Eye (tissue), 1 donor: ENCODE measurements at places on chromosomes 5 and 9.

GRCh38 chr9:110579034-110579861 lies at the start of gene SVEP1:
TSS of gene SVEP1 (minus strand) at chr9:110579741. CDS start at chr9:110579543, 198 bp downstream.
- DNase-seq, result peak; percentile 83

DNA sequence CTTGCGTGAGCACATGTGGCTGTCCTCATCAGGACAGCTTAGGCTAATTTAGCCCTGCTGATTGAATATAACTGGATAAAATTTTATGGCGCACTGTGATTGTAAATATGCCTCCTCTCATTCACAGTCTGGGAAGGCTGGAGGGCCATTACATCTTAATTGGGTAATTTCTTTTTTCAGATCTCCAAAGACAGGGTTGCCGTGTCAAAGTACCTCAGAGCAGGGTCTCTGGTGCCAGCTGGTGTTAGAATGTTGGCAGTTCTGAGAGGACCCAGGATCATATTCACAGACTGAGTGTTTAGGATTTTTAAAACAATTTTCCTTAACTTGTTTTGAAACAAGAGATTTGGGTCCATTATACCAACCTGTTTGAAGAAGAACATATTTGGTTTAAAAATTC lies 455.7 kb upstream of the TLE4 start:
- peak; percentile 46 for DNase-seq

- no peak for DNase-seq
Observed at GRCh38 chr5:63145167-63145566, 566.5 kb downstream of the LRRC70 start.

DNA sequence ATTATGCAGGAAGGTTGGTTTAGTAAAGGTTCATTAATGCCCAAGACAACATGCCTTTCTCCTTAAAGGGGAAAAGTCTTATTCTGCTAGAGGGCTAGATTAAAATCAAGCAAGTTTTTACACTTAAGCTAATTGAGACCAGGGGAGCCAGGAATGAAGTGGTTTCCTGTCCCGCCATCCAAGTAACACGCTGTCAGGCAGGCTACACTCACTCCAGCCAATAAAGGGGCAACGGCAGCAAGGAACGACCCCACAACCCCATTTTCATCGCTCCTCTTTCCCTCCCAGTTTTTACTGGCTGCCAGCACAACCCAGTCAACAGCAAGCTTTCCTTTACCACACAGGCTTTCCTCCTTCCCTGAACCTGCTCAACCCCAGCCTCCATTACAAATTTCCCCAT lies 225.1 kb downstream of the DCP2 start:
- no peak for DNase-seq

DNA sequence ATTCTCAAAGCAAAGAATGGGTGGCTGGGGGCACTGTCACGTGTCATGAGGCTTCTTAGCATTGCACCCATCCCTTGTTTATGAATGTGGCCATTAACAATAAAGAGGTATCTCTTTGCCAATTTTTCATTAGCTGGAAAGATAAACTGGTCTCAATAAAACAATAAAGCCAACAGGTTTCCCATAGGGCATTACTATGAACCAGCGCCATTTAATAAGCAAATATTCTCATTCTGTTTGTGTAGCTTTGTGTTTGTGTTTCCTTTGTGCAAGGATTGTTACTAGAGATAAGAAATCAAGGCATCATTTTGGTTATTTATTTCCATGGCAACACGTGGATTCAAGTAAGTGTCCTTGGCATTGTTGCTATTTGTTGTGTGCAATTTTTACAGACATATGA lies 37.6 kb upstream of the CAST start:
- DNase-seq, result no peak

DNA sequence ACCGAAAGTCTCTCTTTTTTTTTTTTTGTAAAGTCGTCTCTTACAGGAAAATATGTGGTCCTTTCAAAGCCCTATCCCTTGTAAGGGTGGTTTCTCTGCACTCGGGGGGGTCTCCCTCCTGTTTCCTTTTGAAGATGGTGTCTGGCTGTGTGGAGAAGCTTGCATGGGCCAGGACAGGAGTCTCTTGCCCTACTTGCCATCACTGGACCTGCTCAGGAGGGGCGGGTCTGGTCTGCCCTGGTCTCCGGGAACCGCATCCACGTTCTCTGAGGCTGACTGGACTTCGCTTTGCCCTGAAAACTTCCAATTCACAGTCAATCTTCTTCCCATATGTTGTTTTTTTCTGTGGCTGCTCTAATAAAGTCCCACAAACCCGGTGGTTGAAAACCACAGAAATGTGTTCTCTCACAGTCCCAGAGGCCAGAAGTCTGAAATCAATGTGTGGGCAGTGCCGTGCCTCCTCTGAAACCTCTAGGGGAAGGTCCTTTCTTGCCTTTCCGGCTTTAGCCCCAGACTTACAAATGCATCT lies 92.9 kb upstream of the IER5L start:
- no peak for DNase-seq

DNA sequence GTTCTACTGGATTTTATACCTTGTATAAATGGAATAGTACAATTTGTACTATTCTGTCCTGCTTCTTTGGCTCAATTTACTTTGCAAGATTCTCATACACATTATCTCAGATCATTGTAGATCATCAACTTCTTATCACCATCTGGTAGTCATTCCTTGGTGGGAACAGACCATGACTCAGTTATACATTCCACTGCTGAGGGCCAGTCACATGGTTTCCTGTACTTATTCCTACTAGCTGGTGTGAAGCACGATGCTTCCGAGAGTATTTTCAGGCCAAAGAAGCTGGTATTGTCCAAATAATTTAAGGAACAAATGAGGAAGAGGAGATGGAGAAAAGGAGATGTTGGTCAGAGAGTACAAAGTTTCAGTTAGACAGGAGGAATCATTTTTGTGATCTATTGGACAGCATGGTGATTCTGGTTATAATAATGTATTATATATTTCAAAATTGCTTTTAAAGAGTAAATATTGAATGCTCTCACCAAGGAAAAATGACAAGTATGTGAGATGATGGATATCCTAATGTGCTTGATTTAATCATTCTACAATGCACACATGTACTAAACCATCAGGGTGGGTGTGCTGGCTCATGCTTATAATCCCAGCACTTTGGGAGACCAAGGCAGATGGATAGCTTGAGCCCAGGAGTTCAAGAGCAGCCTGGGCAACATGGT lies 124.1 kb downstream of the SYK start:
- DNase-seq, result no peak

DNA sequence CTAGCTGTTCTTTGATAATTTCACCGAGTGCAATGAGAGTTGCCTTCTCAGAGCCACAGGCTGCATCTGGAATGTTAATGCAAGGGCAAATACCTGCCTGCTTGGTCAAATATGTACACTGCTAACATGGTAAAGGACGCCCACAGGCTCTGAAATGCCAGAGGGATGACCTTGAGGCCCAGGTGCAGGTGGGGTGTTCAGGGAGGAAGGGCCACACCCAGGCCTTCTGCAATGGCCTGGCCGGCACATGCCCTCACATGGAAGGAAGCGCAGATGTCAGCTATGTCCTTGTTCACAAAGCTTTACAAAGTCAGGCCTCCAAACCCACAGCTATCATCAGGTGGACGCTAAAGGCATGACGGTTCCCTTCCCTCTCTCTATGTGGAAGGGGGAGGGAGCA lies 48.6 kb downstream of the HRH2 start:
- DNase-seq, result no peak

DNA sequence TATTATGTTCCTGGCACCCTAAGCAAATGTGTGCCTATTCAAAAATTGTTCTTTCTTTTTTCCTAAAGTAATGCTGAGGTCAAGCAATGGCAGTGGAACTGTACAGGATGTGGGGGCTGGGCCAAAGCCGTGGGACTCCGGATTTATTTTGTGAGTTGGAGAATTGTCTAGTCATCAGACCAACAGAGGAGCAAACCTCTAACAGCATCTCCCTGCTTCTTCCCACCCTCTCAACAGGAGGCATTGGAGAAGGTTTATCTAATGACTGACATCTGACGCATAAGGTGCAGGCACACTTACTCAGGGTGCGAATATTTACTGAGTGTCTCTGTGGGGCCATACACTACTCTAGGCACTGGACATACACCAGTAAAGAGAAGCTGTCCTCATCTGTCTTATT lies 38.6 kb downstream of the MARCHF11 start:
- no peak for DNase-seq

DNA sequence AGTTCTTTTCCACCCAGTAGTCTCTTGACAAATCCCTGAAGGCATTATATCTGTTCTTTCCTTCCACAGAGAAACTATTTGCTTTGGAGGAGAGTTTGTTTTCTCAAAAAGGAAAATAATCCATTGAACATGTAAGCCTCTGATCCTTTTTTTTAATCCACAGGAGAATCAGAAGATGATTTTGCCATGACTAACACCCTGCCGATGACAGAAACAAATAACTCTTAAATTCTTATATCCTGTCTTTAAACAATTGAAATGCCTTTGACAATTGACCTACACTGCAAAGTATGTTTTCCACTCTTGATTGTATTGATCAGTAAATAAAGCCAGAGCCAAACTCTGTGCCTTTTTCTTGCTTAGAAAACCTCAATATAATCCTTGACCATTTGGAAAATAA lies 666.4 kb upstream of the CTNND2 start:
- no peak for DNase-seq

- peak; percentile 93 for DNase-seq
Observed at GRCh38 chr9:34379334-34380033, 2.8 kb upstream of the MYORG start.

- no peak for DNase-seq
Observed at GRCh38 chr5:60488466-60489130, 211.4 kb downstream of the DEPDC1B start.

DNA sequence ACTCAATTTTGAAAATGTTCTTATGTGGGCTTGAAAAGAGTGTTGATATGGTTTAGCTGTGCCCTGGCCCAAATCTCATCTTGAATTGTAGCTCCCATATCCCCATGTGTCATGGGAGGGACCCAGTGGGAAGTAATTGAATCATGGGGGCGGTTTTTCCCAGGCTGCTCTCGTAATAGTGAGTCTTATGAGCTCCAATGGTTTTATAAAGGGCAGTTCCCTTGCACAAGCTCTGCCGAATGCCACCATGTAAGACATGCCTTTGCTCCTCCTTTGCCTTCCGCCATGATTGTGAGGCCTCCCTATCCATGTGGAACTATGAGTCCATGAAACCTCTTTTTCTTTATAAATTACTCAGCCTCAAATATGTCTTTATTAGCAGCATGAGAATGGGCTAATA lies 71.0 kb downstream of the USP20 start:
- no peak for DNase-seq

GRCh38 chr9:6829536-6829935 lies 71.8 kb downstream of the KDM4C start:
- no peak for DNase-seq

DNA sequence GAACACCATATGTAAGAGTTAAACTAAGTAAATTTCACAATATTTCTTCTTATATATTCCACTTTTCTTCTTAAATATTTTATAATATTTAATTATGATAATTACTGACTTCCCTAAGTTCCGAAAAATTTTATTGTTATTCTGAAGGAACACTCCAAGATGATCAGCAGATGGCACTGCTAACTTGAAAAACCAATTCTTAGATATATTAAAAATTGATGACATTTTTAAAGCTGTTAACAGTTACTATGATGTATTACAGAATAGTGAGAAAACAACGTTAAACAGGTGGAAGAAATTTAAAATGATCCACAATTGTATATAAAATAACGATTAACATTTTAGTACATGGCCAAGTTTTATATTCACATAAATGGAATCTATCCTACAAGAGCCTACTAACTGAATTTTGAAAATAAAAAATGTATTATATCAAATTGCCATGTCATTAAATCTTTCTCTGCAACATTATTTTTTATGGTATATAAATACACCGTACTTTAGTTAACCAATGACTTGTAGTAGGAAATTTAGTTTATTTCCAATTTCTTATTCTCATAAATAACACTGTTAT lies 30.1 kb upstream of the MUSK start:
- DNase-seq, result peak; percentile 54

GRCh38 chr9:107935931-107936330 lies 446.4 kb upstream of the KLF4 start:
- DNase-seq, result no peak

GRCh38 chr5:173496129-173496882 lies 120.1 kb downstream of the BOD1 start:
- no peak for DNase-seq

DNA sequence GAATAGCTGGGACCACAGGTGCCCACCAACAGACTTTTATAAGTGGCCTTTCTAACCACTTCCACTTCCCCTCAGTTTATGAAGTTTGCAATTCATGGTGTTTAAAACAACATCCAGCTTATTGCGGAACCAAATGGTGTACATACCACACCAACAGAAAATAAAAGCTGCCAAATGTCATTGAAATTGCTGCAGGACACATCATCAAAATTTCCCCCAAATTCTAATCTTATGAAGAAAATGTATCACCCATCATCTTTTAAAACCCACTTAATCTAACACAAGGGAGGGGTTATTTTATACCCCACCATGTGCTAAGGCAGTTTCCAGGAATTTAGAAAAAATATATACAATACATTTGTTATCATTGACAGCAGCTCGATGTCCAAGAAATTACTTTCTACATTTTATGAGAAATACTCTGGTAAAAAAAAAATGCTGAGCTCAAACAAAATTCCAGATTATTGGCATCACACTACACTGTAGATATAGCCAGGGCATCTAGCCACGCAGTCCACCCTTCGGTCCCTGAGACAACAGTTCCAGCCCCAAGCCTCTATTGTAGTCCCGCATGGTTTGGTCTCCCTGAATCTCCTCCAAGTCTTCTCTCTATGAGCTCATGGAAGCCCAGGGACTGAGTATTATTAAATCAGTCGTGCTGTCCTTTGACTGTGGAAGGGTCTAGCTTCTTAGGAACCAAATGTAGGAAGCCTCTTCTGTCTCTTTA lies 372.8 kb upstream of the SLC30A5 start:
- DNase-seq, result no peak

- no peak for DNase-seq
Observed at GRCh38 chr9:114238472-114238871, 83.1 kb downstream of the COL27A1 start.

DNA sequence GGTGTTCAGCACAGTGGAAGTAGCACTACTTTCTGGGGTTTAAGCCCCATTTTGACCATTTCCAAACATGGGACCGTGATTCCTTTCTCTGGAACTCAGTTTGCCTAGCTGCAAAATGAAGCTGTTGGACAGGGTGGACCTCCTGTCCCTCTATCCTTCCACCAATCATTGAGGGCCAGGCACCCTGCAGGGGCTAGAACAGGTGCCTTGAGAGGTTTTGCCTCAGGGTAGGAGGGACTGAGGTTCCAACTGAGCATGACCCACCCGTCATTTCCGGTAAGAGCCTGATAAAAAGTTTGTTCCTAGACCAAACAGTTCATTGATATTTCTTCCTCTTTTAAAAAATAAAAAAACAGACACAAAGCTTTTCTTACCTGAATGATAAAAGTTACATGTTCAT lies 116.5 kb downstream of the MVB12B start:
- no peak for DNase-seq

- no peak for DNase-seq
Observed at GRCh38 chr5:138580001-138580400, 4.8 kb upstream of the HSPA9 start.

- DNase-seq, result no peak
Observed at GRCh38 chr5:123710031-123710430, 198.1 kb downstream of the CSNK1G3 start.

DNA sequence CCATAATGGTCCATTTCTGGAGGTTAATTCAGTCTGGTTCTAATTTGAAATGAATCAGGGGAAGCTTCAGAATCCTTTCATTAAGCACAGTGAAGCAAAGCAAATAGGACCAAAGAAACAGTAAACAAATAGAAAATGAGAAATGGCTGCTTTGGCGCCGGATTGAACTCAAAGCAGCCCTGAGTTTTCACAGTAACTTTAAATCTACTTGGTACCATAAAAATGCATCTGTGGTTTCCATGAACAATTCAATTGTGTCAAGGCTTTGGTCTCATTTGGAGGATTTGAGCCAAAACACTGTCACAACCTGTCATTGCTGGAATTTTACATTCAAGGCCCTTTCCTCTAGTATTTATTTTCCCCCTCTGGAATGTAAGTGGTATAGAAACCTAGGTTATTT lies 25.9 kb upstream of the DAPK1 start:
- DNase-seq, result no peak
